ENCODE measurements at places on chromosomes 2 and 18. TPM values are rescaled to one million over a fixed set of nuclear protein-coding genes. Genes with fewer than 3 reads are reported as not detected.

DNA sequence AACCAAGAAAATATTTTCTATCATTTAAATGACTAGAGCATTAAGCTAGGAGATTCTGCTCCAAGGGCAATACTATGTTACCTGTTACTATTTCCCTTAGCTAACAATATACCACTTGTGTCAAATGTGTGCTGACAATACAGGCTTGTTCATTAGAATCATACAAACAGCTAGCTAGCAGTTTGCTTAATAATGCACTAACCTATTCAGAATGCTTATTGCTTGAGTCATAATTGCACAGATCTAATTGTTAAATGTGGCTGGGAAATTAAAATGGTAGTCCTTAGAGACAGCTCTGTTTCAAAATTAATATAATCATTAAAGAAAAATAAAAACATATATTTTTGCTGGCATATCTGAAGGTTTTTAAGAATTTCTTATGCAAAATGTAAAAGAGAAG, 344.2 kb downstream of the ERBB4 start:
- DNase-seq: no peak

The RESP18 gene
- 1.4 TPM for polyA plus RNA-seq

DNA sequence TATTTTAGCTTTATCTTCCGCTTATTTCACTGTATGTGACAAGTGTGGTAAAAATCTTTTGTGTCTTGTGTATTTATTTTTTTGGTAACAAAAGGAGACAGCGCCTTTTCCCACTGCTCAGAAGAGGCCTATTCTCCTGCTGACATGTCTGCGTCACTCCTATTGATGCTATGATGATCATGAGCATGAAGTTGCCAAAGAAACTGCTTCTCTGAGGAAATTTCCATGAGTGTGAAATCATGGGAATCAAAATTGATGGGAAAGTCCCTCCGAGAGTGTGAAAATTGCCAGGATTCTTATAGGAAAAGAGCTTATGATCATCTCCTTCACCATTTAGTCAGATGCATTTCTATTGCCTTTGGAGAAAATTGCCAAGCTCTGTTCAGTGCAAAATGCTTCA, 36.5 kb upstream of the DARS1 start:
- no peak for DNase-seq

The LIPG gene
- polyA plus RNA-seq: 35.2 TPM

DNA sequence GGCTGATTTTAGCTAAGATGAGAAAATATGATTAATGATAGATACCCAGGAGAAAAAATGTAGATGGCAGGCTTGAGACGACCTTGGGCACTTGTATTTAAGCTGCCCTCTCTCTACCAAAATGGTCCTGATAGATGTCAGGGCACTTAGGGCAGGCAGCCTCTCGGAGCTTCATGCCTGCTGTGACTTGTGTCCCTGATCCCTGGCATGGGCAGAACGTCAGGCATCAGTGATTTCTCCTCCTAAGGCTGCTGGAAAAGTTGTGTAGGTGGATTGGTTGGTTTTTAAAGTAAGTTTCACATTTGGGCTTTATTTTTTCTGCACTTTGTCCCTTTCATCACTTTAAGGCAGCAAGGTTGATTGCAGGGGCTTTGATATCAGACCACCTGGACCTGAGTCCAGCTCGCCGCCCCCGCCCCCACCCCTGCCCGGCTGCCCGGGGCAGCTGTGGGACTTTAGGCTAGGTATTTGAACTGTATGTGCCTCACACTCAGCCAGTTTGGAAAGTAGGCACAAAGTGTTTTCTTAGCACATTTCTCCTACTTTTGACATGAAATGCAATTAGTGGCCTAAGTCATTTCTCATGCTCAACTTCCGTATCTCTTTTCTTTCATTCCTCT, 35.0 kb upstream of the SCLY start:
- no peak for DNase-seq

DNA sequence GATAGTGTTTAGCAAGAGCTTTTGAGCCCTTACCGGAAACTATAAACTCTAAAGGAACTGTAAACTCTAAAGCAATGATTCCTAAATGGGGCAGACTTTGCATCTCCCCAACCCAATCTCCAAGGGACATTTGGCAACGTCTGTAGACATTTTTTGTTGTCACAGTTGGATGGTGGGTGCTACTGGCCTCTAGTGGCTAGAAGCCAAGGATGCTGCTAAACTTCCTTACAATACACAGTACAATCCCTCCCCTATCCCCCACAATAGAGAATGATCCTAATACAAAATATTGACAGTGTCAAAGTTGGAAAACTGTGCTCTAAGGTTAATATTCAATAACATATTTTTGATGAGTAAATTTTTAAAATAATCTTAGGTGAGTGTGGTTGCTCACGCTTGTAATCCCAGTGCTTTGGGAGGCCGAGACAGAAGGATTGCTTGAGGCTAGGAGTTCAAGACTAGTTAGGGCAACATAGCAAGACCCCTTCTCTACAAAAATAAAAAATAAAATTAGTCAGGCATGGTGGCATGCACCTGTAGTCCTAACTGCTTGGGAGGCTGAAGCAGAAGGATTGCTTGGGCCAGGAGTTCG, 66.7 kb downstream of the PTPN4 start:
- DNase-seq: no peak

DNA sequence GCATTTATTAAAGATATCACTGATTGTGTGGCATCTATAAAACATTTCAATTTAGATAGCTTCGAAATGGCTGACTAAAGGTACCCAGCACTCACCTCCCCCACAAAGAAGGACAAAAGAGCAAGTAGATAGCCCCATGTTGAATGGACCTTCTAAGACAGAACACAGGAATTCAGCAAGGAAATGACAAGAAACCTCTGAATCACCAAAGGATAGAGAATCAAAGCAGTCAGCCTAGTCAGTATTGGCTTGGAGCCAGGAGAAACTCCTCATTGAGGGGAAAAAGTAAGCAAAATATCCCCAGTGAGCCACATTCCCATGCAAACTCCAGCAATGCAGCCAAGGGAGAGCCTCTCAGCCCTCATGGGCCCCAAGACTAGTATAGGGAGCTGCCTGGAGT, 113.7 kb downstream of the BARD1 start:
- no peak for DNase-seq

DNA sequence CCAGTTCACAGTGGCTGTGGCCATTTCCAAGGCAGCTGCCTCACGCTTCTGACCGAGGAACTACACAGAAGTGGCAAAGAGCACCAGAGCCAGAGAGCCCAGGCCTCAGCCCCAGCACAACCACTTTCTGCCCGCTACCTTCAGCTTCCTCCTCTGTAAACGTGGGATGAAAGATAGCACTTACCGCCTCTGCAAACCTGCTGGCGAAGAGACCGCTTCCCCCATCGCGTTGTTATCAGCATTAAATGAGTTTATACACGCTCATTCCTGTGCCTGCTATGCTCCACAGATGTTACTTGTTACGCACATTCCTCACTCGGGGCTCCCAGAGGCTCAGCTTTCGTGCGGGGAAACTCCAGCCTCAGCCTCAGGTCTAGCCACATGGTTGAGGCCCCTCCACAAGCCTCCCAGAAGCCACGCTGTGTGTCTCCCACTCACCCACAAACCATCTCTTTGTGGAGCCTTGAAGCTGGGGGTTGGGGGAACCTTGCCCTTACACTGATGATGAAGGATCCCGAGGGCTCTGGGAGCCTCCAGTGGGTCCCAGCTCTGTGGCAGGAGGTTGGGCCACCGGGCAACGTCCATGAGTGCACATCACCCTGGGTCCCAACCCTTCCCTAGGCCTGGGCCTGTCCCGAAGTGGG, 63.3 kb upstream of the SMAD7 start:
- no peak for DNase-seq

GRCh38 chr2:56286936-56287335, 103.1 kb downstream of the CCDC85A start:
- no peak for DNase-seq

The REG3G gene
- polyA plus RNA-seq: 60.7 TPM

GRCh38 chr2:218897394-218898108, 16.9 kb downstream of the WNT10A start:
- no peak for DNase-seq

DNA sequence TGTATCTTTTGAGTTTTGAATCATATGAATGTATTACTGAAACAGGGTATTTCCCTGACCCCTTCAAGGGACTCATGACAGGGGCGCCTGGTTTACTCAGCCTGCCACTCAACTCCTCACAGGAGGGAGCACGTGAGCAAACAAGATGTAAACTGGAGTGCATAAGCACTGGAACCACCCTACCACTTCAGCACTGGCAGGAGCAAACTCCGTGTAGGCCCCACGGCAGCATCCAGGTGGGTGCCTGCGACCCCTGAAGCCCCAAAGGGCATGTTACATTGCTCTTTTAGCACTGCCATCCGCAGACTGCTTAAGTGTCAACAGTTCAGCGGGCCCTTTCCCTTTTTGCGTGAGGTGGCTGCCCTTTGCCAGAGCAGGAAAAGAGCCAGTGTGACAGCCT, 8.2 kb upstream of the DAPL1 start:
- DNase-seq: no peak

The ANKRD30B gene
- polyA plus RNA-seq: 10.5 TPM

DNA sequence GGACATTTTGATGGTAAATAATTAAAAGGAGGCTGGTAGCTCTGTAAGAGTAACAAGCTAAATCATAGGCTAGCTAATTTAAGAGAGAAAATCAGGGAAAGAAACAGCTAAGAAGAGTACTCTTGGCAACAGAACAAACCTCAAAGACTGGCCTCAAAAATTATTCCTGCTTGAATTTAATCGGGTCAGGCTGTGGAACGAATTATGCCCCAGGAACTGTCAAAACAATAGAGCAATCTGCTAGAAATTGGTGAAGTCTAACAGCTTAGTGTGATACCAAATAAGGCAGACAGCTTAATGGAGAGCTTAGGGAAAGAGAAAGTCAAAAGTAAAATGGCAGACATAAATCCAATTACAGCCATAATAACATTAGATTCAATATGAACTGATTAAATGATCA, 215.7 kb downstream of the MREG start:
- no peak for DNase-seq

The TLX2 gene
- polyA plus RNA-seq: 1.1 TPM

DNA sequence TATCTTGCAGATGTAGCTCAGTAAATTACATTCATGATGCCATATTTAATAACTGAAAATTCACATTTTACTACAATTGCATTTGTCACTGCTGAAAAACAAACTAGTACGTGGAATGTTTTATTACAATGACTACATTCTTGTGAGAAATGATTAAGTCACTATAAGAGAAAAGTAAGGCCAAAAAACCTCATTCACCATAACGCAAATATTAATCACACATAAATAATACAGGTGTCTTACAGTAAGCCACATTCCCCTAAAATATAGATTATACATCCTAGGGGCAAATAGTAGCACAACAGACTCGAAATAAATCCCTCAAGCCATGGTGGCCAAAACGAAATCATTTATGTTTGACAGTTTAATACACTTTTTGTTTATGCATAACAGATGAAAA, 460.6 kb downstream of the NR4A2 start:
- DNase-seq: no peak

The CCDC68 gene
- polyA plus RNA-seq: 8.5 TPM

The PTPRN gene
- polyA plus RNA-seq: 1.7 TPM

- no peak for DNase-seq
Measured at GRCh38 chr2:159564081-159564480, 52.3 kb downstream of the BAZ2B start.

DNA sequence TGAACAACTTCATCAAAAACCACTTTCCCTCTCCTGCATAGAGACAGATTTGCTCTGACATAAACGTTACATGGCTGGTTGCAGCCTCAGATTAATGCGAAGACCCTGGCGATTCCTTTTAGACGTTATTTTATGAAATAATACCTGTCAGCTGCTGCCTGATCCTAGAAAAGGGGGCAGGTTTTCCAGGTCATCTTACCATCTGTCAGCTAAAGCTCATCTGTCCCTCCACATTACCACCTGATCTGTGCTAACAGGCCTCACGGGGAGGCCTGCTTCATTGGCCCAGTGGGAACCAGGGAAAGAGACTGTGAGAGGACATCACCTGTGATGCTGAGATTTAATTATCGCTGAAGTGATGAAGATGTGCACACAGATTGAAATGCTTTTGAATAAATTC, 261.0 kb downstream of the ARHGAP15 start:
- no peak for DNase-seq

The SLC16A14 gene
- polyA plus RNA-seq: 2.0 TPM

GRCh38 chr18:8882632-8883408, 177.5 kb downstream of the MTCL1 start:
- DNase-seq: no peak

The HRH4 gene
- polyA plus RNA-seq: 0.42 TPM

DNA sequence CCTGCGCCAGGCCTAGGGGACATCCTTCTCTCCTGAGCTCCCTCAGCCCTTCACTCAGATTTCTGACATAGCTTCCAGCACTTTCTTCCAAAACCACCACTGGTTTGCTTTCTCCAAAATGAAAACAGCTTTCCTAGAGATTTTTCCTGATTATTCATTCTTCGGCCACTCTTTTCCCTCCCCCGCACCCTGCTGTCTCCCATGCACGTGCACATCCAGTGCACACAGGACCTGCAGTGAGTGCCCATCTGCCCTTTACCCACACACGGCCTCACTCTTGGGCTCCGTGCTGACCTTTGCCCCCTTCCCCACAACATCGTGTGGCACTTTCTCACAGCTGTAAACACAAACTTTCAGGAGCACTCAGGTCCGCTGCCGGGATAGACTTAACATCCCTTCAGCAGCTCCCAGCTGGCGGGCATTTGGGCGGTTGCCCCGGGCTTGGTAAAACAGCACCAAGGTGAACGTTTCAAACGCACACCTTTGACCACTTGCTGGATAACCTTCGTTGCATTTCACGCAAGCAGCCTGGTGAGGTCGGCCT, 25.8 kb downstream of the KIF1A start:
- no peak for DNase-seq

The MDH1B gene
- 86.6 TPM for polyA plus RNA-seq

GRCh38 chr2:186868344-186868743, 19.4 kb upstream of the ZSWIM2 start:
- DNase-seq: no peak

The SIGLEC15 gene
- 0.20 TPM for polyA plus RNA-seq

The TDRD15 gene
- polyA plus RNA-seq: 4.1 TPM

GRCh38 chr2:47651296-47651695, 131.6 kb upstream of the MSH6 start:
- DNase-seq: no peak

DNA sequence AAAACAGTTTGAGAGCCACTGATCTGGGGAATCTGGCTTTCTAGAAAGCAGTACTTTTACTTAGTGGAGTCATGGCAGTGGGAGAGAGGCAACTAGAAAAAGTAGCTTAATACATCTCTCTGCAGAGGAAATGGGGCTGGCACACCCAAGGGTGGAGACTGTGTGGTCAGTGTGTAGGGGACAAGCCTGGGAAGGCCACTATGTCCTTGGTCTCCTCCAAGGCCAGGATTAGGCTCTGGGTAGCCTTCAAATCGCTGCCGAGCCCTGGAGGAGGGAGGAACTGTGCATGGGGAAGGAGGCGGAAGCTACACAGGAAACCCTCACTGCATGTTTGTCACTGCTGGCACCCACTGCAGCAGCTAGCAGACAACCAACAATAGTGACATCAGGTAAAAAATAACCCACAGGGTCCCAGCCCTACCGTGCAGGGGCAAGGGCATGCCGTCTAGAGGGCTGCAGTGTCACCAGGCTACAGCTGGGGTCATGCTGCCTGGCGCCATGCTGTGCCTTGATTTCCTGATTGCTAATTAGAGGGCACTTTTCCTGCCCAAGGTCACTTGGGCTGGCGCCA, 34.8 kb downstream of the LBH start:
- DNase-seq: no peak

The ABCG5 gene
- 0.16 TPM for polyA plus RNA-seq

- DNase-seq: no peak
Measured at GRCh38 chr2:14064346-14064745, 568.2 kb upstream of the LRATD1 start.

The LRRFIP1 gene
- polyA plus RNA-seq: 17.4 TPM

The DTNA gene
- 18.9 TPM for polyA plus RNA-seq

Data from testis (tissue), 5 donors.